Inflammatory macrophage treated with lipopolysaccharide for 1 hour (primary cell): ENCODE measurements at places on chromosomes 3 and 15.

DNA sequence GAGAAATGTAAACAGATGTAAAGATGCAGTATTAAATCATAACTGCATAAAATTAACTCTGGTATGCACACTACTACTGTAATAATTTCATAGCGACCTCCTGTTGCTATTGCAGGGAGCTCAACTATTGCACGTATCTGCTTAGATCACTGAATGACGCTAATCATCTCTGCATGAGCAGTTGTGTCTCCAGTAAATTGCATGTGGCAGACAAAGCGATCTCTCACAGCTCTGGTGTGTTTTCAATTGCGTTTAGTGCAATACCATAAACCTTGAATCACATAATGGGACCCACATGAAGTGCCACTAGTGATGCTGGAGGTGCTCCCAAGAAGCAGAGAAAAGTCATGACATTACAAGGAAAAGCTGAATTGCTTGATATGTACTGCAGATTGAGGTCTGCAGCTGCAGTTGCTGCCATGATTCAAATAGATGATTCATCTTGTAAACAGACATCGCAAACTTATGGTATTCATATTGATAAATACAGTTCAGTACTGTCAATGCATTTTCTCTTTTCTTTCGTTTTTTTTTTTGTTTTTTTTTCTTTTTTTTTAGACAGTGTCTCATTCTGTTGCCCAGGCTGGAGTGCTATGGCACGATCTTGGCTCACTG is 30.2 kb upstream of the LCTL start:
- DNase-seq = no peak

DNA sequence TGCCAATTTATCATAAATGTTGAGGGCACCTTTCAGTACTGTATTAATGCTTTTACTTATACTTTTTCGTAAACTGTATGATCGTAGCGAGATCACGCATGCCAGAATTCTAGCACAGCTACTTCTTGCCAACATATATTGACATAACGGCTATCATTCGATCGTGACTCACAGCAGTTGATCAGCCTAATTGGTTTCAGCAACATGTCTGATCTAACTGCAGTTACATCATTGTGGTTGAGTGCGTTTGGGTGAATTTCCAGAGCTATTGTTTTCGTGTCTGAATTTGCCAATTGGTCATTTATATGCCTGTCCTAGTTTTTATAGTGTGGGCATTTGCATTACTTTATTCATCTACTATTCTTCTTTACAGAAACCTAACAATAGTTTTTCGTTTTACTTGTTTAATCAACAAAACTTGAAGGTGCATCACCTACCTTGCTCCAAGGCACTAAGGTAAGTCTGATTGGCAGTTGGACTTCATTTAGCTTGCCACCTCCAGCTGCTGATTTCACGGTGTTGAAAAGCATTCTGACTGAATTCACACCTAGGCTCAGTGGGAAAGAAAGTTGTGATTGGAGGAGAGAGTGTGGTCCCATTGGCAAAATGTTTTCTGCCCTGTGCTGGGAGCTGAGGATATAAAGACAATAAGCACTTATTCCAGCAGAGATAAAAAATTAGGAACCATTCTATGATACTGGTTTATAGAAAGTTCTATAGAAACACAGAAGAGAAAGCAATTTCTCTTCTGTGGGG is 120.9 kb upstream of the RGMA start:
- no peak for DNase-seq

DNA sequence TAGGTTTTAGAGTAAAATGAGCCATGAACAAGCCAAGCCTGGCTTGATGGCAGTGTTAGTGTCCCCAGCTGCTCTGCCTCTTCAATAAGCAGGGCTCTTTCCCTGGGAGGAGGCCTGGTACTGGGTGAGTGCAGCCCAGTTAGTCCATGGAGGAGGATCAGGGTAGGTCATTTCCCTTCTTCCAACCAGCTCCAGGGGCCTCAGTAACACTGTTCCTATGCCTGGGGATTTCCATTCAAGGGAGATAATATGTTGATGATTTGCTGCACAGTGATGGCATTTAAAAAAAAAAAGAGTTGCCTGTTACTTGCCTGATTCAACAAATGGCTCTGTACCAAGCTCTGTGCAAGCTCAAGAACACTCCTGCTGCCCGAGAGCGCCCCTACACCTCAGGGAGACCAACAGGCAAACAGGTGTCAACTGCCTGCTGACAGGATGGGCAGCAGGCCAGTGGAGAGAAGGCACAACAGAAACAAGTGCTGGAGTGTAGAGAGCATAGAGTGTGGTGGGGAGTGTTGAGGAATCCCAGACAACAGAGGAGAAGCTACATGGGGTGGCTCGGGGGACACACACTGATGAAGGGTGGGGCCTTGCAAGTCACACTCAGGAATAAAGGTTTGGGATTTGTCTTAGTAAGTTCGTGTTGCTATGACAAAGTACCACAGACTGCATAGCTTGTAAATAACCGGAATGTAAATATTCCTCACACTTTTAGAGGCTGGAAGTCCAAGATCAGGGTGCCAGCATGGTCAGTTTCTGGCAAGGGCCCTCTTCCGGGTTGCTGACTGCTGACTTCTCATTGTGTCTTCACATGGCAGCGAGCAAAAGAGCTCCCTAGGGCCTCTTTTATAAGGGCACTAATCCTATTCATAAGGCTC is 78.6 kb upstream of the PXYLP1 start:
- no peak for DNase-seq

GRCh38 chr15:31254431-31255175 is 72.0 kb upstream of the KLF13 start:
- peak; percentile 47 for DNase-seq

- no peak for DNase-seq
Measured at GRCh38 chr15:36996538-36997181, 103.7 kb downstream of the MEIS2 start.

GRCh38 chr3:53809267-53809666 is 37.0 kb downstream of the CHDH start:
- no peak for DNase-seq

DNA sequence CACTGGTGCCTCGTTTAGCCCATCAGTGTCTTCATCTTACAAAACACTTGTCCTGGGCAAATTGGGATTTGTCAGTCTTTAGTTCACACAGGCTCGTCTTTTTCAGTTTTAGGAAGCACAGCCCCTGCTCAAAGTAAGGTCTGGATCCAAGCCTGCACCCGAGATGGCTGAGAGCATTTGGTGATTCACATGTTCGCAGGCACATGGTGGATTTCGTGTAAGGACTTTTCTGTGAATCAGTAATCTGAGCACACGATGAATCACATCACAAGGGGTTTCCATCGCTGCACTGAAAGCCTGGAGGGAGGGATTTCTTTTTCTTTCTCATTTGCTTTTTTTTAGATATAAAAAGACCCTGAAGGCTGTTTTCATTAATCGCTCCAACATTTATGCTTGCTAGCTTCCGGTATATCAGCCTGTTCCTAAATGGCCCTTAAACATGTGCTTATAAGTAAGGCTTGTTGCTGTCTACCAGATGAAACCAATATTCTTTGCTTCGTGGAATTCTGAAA is 435.6 kb upstream of the ATP10A start:
- DNase-seq = no peak

DNA sequence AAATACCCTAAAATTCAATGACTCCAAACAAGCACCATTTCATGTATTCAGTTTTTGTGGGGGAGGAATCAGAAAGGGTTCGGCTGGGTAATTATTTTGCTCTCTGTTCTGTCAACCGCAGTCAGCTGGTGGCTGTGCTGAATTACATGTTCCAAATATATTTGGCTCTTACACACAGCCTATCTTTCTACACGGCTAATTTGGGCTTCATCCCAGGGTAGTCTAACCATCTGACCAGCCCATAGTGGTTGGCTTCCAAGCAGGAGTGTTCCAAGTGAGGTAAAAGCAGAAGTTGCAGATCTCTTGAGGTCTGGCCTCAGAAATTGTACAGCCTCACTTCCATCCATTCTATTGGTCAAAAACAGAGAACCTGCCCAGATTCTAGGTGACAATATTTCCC is 760.8 kb upstream of the SEMA6D start:
- DNase-seq = no peak

DNA sequence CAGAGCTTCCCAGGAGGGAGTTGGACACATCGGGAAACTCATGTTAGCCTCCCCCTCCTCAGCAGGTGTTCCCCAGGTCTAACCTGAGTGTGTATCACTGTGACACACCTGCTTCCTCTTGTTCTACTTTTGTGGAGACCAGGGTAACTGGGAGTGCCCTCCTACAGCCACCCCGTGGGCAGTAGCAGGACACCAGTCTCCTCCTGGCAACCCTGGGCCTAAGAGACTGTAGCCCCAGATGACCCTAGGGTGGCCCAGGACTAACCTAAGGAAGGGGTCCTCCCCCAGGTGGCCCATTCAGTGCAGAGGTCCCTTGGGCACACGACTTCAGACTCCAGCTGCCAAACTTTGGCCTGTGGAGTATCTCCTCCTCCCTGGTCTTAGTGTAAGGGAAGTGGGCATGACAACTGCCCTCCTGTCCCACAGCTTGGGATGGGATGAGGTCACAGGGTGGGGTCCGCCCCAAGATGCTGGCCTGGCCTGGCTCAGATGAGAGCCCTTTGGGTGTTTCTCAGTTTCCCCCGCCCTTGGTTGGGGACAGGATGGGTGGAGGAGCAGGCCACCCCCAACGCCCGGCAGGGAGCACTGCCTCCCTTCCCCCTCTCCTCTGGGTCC is 4.8 kb downstream of the CSK start:
- DNase-seq = peak; percentile 74

DNA sequence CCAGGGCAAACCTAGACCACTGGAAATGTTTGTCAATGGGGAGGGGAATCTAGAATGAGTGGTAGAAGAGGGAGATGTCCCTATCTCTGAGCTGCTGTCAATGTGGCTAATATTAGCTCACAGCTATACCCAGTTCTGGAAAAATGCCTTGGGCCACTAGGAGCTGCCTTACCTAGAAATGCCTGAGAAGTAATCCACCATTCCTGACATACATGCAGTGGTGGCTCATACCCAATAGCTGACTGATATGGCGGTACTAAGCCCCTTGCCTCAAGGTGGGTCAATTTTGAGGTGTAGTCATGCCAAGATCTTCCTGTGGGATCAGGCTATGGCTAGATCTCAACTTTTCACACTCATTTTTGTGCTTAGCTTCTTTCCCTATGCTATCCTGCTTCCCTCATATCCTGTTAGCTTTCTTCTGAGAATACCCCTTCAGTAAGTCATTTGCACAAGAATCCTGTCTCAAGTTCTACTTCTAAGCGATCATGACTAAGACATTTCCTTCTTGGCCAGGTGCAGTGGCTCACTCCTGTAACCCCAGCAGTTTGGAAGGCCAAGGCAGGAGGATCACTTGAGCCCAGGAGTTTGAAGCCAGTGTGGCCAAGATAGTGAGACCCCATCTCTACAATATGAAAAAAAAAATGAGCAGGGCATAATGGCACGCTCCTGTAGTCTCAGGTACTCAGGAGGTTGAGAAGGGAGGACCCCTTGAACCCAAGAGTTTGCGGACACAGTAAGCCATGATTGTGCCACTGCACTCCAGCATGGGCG is 49.1 kb upstream of the RFX7 start:
- DNase-seq = no peak

DNA sequence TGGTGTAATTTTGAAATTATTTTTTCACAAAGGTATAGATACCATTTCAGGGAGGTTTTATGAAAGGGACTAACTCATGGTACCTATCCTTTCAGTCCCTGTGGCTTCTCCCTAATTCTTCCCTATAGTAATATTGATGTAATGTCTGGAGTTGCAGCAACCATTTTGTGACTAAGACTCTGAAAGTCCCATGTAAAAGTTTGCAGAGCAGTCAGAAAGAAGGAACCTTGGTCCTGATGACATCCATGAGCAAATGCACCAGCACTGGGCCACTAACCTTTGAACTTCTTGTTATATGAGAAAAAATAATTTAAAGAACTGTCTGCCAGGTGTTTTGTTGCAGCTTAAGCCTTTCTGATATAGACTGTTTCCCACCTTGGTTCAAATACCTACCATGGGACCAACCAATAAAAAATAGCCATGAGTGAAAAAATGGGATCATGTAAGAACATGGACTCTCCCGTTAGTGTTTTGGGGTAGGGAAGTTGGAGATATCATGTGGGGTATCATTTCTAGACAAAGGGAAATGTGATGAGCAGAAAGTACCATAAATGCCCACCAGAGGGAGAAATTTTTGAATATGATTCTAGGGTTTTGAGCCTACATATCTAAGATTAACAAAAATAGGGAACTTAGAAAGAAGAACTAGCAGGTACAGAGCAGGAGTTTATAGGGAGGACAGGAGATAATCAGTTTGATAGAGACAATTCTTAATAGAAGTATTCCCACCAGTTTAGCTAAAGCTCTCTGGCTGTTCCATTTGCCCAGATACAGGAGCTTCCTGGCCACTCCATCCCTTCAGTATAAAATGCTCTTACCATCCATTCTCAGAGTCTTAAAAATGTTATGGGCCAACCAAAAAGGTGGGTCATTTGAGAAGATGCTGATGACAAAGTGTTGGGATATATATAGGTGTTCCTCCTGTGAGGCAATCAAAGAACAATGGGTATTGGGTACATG is 3.4 kb upstream of the CPOX start:
- DNase-seq = peak; percentile 91

DNA sequence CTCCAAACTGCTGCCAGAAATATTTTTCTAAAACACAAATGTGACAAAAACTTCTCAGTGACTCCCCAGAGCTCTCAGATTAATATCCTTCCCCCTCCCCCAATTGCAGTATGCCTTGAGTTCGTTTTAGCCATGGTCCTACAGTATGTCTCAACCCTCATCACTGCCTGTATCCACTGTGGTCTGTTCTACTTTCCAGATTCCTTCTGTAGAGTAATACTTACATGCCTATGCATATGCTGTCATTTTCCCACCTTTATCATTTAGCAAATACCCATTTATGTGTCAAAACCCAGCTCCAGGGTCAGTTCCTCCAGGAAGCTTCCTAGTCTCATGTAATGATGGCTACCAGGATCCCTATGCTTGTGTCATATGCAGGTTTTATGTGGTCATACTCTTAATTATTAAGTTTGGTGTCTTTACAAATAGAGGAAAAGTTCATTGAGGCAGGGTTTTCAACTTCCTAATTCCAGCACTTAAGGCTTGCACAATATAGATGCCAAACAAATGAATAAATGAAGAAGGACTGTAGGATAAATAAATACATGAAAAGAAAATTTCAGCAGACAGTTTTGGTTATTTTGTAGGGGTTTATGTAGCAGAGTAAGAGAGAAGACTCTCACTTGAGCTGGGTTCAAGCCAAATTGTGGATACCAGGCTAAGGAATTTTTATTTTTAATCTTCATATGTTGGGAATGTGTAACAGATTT is 170.8 kb downstream of the ALCAM start:
- DNase-seq = peak; percentile 28

GRCh38 chr15:63722204-63722808 is 111.4 kb downstream of the HERC1 start:
- DNase-seq = no peak
